Stimulated activated CD4-positive, alpha-beta T cell treated with anti-CD3 and anti-CD28 coated beads, Interleukin-12 subunit alpha, Interleukin-12 subunit beta, amount 100 ng/mL, for 4 hours (primary cell): ENCODE measurements at places on chromosomes 4 and X.

GRCh38 chr4:176393306-176394013 is 73.7 kb downstream of the SPCS3 start:
- no peak for DNase-seq

- DNase-seq, result no peak
Observed at GRCh38 chr4:93829820-93830687, 1.5 kb downstream of the ATOH1 start.

DNA sequence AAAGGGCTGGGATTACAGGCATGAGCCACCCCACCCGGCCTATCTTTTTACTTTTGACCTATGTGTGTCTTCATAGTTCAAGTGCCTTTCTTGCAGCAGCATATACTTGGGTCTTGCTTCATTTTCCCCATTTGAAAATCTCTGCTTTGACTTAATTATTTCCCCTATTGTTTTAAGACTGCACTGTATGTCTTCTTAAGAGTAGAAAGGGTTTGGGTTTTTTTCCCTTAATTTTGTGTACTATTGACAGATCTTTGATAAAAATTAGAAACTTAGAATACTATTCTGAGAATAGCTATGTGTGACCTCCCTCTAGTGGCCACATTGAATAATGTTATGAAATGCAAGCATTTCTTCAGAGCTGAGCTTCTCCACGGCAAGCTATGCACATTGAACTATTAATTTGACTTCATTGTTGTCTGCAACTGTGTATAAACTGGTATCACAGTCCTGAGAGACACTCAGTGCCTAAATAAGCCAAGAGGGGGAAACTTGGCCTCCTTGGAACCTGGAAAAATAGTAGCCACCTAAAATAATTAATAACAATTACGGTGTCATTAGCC is 8.7 kb upstream of the SLC25A4 start:
- DNase-seq, result no peak

GRCh38 chr4:131248314-131248713 is 1900.8 kb upstream of the PCDH10 start:
- no peak for DNase-seq

- no peak for DNase-seq
Observed at GRCh38 chr4:60042941-60043340, 1157.2 kb upstream of the ADGRL3 start.

- DNase-seq, result no peak
Observed at GRCh38 chr4:41058426-41058825, 155.9 kb downstream of the APBB2 start.

GRCh38 chr4:123617791-123618190 is 221.2 kb downstream of the SPRY1 start:
- DNase-seq, result no peak

- no peak for DNase-seq
Observed at GRCh38 chr4:13515268-13515667, 29.0 kb downstream of the NKX3-2 start.

GRCh38 chrX:136666088-136666487 is 18.1 kb downstream of the CD40LG start:
- no peak for DNase-seq

DNA sequence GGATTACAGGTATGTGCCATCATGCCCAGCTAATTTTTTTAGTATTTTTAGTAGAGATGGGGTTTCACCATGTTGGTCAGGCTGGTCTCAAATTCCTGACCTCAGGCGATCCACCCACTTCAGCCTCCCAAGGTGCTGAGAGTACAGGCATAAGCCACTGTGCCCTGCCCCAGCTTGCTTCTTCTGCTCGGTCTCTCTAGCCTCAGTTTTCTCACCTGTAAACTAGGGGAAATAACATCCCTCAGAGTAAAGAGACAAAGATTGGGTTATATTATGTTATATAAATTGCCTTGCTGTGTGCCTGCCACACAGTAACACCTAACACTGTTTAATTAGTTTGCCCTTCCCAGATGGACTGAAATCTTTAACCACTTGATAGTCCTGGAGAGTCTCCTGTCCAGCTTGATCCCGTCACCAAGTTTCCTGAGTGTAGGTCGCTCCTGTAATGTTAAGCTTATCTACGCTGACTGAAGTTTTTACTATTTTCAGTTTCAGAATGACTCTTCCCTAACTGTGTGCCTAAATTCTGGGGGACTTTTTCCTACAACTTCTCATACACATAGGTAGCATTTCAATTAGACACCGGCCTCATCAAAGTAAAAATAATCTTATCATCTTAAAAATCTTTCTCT is 412.7 kb upstream of the TENM3 start:
- DNase-seq, result no peak

DNA sequence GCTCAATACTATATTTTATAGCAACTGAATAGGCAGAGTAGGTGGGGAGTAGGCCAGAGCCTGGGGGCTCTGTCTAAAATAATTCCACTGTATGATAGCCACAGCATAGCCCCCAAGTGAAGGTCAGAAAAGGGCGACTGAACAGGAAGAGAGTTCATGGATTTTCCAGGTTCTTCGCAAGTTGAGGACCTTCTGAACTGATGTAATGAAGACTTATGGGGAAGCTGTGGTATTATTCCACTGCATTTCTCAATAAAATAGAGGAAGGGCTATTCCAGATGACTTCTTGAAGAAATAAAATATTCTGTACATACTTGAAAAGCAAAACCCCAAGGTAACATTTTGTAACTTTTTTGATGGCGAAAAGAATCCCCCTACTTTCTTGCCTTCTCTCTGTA is 231.4 kb upstream of the GPC4 start:
- DNase-seq, result no peak

GRCh38 chr4:132101526-132101925 is 1047.6 kb upstream of the PCDH10 start:
- DNase-seq, result no peak

GRCh38 chr4:16894406-16894805 is 4.0 kb downstream of the LDB2 start:
- DNase-seq, result no peak

GRCh38 chr4:130738233-130738632 is 1642.3 kb downstream of the C4orf33 start:
- DNase-seq, result no peak

DNA sequence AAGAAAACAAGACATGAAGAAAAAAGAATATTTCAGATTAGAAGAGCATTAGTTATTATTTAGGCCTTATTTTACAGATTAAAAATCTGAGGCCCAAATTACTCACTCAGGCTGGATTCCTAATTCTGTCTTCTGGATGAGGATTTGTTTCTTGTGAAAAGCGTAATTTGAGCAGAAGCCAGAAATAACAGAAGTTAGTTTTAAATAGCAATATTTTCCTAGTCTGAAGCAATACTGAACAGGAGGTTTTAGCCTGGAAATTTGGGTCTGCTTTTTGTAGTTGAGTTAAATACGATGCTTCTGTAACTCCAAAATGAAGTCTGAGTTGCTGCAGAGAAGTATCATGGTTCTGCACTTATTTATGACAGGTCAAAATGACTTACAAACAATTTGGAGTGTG is 124.9 kb downstream of the RTL3 start:
- no peak for DNase-seq

DNA sequence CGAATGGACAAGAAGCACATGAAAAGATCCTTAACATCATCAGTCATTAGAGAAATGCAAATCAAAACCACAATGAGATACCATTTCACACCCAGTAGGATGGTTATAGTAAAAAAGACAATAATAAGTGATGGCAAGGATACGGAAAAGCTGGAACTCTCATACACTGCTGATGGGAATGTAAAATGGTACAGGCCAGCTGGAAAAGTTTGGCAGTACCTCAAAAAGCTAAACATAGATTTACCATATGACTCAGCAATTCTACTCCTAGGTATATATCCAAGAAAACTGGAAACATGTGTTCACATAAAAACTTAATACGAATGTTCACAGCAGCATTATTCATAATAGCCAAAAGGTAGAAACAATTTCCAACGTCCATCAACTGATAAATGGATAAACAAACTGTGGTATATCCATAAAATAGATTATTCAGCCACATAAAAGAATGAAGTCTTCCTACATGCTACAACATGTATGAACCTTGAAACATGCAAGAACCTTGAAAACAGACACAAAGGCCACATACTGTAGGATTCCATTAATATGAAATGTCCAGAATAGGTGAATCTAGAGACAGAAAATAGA is 11.9 kb downstream of the RPS6KA3 start:
- DNase-seq, result no peak

DNA sequence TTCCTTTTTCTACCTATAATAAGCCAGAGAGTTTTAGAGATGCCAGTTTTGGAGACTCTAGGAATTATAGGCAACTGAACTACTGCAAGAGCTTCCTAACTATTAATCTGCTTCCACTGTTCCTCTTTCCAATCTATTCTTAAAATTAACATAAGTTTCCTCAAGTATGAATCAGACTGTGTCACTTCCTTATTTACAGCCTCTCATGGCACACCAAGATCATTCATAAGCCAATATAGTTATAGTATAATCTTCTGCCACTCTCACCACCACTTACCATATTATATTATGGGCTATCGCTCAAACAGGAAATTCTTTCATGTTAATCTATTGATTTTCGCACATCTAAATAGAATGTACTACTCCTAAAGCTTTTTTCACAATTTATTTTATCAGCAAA is 383.5 kb downstream of the STPG2 start:
- no peak for DNase-seq

DNA sequence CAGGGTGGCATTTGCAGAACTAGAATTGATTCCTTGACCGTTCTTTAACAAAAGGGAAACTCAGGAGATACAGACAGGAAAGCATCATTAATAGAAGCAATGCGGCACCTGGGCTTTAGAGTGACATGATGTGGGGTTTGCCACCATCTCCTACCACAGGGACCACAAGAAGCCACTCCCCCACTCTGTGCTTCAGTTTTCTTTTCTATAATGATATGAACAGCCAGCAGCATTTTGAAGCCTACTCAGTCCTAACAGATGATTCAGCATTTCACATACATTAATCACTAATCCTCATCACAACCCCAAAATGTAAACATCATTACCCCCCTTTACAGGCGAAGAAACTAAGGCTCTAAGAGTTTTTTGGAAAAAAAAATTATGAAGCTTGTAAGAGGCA is 22.9 kb downstream of the CCDC149 start:
- DNase-seq, result no peak

GRCh38 chr4:186932631-186933187 is 209.1 kb upstream of the FAT1 start:
- DNase-seq, result no peak
